Stimulated activated CD8-positive, alpha-beta memory T cell treated with anti-CD3 and anti-CD28 coated beads, Interleukin-7, amount 100 ng/mL, for 24 hours (primary cell): ENCODE measurements at places on chromosomes 4 and X.

DNA sequence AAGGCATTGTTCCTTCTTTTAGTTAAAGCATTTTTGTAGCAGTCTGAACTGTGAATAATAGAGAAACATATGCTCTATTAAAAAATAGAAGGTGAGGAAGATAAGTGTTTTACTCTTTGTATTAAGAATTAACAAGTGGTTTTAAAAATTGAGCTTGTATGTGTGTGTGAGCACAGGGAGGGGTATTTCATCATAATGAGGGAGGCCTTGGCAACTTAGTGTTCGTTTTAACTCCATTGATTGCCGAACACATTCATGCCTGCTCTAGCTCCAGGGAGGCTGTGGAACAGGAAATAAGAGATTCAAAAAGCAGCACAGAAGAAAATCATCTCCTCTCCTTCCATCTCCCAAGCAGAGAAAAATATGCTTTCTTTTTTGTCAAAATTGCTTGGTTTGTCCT lies 14.8 kb downstream of the SHROOM3 start:
- no peak for DNase-seq

GRCh38 chr4:184857441-184858121 lies 31.8 kb upstream of the ACSL1 start:
- DNase-seq = no peak

- DNase-seq = no peak
Measured at GRCh38 chr4:38209654-38210053, 249.5 kb downstream of the PTTG2 start.

GRCh38 chr4:170805352-170805751 lies 715.6 kb upstream of the AADAT start:
- no peak for DNase-seq

- no peak for DNase-seq
Measured at GRCh38 chr4:66840178-66840577, 705.1 kb downstream of the CENPC start.

GRCh38 chr4:166324321-166324720 lies 451.3 kb downstream of the TLL1 start:
- no peak for DNase-seq

- no peak for DNase-seq
Measured at GRCh38 chr4:16129336-16129735, 45.5 kb upstream of the PROM1 start.

DNA sequence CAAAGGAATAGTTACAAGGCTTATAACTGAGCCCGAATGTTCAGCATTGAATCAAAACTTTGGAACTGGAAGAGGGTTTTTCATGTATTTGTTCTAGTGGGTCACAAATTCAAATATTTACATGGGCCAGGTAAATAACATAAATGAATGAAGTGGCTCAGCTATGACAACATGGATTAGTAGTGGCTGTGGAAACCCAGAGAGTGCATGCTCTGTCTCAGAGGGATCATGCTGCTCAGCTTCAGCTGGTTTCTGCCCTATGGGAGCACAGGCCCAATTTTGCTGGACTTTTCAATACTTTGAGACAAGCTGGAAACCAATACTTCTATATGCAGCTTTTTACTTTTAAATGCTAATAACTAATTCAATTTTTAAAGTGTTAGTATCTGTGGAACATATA lies 394.0 kb upstream of the TEX13C start:
- no peak for DNase-seq

DNA sequence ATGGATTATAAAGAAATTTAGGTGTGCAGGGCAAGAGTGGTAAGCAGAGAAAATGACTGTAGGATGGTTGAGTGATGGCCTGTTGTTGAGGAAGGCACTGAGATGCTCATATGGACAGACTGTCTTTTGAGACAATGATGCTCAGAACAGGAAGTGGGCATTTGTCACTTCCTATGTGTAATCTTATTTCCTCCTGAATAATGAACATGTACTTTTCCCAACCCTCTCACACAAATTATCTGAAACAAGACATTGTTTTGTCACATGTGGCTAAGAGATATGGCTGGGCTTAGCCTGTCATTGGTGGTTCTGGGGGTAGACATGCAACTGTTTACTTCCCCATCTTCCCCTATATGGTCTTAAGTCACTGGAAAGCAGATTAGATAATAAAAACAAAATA lies 240.5 kb downstream of the CFAP47 start:
- no peak for DNase-seq

DNA sequence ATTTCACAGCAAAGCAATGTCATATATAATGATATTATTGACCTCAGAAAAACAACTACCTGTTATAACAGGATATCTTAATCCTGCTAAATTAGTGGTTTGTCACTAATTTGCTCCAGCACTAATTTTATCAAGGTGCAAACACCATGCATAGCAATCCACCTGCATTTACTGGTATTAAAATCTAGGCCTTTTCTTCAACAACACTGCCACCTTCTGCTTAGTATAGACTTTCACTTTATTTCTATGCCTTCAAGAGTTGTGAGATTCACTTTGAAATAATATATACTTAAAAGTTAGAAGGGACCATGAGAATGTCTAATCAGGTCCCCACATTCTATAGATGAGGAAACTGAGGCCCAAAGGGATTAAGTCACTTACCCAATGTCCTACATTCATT lies 82.1 kb upstream of the IQCM start:
- no peak for DNase-seq

- DNase-seq = no peak
Measured at GRCh38 chr4:12852338-12853307, 631.5 kb downstream of the RAB28 start.

GRCh38 chrX:152637649-152638442 lies at the start of gene GABRQ:
GABRQ (plus strand) TSS chrX:152637895; CDS start chrX:152638203, 308 bp downstream.
- DNase-seq = no peak

DNA sequence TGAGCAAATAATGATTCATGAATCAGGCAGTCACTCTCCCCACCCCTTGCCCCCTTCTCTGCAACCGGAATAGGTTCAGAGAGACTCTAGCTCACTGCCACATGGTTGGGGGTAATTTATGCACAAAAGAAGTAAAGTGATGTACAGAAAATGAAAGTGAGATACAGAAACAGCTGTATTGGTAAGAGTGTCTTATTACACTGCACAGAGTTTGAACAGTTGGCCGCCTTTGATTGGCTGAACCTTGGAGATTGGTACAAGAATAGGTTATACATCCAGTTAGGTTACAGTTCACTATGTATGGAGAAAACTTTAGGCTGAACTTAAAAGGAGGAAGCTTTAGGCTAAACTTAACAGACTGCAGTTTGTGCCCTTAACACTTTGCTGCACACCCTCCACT lies 34.6 kb upstream of the DIAPH2 start:
- DNase-seq = no peak

- DNase-seq = no peak
Measured at GRCh38 chrX:134895805-134896581, 94.8 kb upstream of the SMIM10 start.

DNA sequence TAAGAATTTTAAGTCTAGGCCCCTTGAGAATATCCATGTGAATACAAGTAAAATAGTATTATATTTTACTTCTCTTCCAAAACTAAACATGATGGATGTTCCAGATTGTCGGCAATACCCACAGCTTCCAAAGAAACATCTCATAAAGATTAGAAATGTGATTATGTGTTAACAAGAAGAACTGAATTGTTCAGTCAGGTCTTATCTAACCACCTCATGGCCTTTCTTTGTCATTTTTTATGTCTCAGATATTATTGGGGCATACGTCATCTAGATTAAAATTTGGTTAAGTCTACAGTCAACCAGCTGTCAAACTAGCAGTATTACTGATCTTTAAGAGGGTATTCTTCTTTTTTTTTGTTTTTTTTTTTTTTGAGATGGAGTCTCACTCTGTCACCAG lies 10.0 kb downstream of the EPGN start:
- no peak for DNase-seq

GRCh38 chr4:79266136-79266535 lies 59.7 kb downstream of the NAA11 start:
- DNase-seq = no peak

GRCh38 chrX:41452565-41453356 lies 5.6 kb downstream of the NYX start:
- no peak for DNase-seq

DNA sequence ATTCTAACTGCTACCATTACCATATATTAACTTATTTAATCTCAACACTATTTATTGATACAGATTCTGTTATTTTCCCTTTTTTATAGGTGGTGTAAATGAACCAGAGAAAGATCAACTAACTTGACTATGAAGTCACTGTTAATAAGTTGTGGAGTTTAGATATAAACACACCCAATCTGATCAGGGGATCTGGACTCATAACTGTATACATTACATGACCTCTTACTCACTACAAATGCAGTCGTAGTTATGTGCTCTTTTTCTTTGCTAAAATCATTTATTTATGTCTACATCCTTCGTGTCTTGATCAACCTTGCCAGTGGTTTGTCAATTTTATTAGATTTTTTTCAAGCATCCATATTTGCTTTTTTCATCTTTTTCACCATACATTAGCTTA lies 614.8 kb upstream of the FAM241A start:
- no peak for DNase-seq

DNA sequence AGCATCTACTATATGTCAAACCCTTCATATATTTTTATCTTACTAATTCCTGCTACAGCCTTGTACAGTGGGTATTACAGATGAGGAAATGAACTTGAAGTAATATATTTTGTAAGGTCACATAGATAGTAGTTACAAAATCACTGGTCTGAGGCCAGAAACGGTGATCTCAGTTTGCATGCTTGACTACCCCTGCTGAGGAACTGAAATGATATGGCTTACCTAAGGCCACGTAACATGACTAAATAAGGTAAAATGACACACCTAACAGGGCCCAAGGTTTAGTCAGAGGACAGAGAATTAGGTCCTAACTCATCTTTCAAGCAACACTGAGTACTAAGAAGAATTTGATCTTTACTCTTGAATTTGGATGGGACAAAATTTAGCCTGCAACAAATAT lies 1.5 kb upstream of the COMMD8 start:
- no peak for DNase-seq

- no peak for DNase-seq
Measured at GRCh38 chr4:17276776-17277175, 235.1 kb downstream of the QDPR start.

DNA sequence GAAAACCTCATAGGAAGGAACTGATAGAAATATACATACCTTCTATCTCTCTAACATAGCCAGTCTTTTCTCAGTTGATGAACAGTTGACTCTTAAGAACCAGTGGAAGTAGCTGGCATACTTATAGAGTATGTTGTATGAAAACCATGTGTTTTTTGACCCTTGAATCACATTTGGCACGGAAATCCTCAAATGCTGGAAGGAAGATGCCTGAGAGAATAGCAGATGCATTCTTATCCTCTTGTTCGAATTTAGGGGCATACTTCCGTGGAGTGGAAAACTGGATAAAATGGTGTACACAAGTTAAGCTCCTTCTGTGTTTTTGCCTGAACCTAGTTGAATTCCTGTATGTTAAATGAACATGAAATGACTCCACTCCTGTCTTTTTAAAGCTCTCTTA lies 145.5 kb downstream of the PCDH7 start:
- no peak for DNase-seq

- DNase-seq = no peak
Measured at GRCh38 chr4:105276361-105277104, 129.9 kb downstream of the TET2 start.

DNA sequence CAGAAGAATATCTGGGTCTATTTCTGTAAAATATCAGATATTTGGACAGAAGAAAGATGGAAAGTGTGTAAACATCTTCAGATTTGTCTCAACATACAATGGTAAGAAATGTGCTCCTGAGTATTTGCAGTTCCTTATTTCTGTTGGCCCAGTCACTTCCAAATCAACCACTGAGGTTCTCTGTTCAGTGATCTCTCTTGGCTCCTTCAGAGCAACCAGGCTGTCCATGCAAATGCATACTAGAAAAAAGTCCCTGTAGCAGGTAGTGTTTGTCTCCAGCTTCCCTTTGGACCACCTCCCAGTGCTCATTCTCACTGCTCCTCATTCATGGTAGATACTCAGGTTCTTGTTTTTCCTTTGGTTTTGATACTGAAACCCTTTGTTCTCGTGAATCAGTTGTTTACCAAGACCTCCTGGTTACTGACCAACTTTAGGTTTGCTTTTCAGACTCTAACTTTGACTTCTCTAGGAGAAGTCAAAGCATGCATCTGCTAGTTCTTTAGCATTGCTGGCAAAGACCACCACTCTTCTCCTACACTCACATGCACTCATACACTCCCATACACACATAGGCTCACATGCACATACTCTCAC lies 28.8 kb downstream of the ASIC5 start:
- no peak for DNase-seq

DNA sequence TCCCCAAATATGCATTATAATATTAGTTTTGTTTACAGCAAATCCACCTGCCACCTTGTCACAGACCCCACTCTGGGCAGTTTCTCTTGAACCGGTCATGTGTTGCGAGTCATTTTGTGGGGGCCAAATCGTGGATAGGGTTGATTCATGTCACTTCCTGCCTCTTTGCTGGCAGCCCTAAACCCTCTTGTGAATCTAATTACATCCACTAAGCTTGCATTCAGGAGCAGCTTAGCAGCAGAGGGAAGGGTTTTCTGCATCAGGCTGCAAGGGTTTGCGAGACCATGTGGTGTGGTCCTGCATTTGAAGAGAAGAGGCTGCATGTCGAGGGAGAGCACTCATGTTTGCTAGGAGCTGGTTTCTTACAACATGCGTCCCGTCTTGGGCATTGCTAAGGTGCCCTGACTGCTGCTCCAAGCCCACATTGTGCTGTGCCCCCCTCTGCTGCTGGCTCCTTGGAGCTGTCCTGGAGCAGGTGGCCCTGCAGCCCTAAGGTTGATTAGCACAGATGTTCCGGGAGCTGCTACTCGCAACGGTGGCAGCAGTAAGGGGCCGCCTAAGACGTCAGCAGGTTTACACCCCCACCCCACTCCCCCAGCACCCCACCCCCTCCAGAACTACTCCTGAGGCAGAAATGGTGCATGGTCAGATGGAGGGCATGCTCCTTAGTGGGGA lies 88.9 kb upstream of the CLDN34 start:
- DNase-seq = no peak

- no peak for DNase-seq
Measured at GRCh38 chr4:109945056-109945455, 32.4 kb downstream of the EGF start.

DNA sequence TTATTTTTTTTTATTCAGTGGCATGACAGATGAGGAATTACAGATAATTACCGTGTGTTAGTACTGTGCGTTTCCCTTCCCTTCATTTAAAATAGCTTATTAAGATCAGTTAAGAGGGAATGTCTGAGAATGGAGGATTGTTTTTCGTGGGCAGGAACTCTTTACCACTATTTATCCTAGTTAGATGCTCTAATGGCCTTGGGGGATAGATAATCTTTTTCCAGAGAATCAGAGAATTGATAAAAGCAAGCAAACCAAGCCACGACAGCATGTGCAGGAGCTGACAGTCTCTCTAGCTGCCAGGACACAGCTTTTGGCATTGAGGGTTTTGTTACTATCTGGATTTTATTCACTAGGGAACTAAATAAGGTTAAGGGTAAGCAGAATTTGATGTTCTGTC lies 128.7 kb downstream of the DCLK2 start:
- DNase-seq = no peak

- DNase-seq = no peak
Measured at GRCh38 chrX:148741441-148741840, 241.0 kb downstream of the AFF2 start.

- no peak for DNase-seq
Measured at GRCh38 chrX:54810532-54810931, 3.0 kb downstream of the MAGED2 start.
